ENCODE measurements at places on chromosomes 12 and 14.

DNA sequence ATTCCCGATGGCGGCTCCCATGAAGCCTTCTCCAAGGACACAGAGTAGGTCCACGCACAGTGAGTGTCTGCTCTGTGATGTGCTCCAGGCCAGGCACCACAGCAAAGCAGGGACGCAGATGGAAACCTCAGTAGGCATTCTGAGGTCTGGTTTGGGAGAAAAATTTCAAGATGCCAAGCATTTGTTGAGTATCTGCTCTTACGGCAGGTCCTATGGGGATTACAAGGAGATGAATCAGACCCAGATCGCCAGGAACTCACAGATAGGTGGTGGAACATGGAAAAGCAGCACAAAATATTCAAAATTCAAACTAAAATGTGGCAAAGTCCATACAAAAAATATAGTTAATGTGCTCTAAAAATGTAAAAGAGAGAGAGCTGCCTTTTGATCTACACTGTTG lies 684.9 kb upstream of the TMEM132C start:
- no peak for DNase-seq

DNA sequence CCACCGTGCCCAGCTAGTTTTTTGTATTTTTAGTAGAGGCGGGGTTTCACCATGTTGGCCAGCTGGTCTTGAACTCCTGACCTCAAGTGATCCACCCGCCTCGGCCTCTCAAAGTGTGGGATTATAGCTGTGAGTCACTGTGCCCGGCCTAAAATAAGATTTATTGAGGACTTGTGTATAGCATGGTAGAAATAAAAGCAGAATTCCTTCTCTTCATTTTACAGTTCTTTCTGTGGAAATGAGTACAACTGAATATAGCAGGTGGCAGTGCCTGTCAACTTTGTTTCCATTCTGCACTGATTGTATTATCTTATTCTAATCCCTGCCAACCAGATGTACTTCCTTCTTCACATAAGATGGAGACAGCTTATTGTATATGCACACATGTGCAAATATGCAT lies 41.0 kb downstream of the DIP2B start:
- DNase-seq = no peak

- no peak for DNase-seq
Measured at GRCh38 chr12:11763760-11764520, 114.5 kb downstream of the ETV6 start.

DNA sequence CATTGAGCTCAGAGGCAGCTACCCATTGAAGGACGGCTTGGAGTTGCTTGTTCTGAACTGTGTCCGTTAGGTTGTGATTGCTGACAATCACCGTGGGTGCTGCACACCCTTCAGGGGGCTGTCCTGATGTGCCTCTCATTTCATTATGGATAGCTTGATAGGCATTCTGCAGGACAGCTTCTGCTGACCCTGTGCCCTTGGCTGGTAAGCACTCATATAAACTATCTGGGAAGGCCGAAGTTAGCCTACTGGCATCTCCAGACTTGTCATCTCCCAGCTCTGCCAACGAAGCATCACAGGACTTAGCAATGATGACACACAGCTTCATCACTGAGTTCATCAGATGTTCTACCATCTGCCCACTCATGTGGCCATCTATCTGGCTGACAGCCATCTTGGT lies 22.3 kb downstream of the AKAP3 start:
- no peak for DNase-seq

DNA sequence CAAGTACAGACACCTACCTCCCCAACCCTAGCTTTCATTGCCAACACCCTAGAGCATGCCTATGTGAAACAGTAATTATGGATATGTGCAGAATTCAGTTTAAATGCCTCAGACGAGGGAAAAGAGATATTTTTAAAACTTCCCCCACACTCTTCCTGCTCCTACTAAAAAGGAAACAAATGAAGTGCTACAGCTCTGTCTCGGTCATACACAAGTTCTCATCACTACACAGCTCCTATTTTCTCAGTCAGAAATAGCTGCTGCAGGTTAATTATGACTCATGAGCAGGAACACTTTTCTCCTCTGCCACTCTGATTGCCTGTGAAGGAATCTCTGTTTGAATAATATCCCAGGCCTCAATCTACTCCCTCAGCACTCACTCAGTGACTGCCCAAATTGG lies 703.6 kb upstream of the FLRT2 start:
- no peak for DNase-seq

DNA sequence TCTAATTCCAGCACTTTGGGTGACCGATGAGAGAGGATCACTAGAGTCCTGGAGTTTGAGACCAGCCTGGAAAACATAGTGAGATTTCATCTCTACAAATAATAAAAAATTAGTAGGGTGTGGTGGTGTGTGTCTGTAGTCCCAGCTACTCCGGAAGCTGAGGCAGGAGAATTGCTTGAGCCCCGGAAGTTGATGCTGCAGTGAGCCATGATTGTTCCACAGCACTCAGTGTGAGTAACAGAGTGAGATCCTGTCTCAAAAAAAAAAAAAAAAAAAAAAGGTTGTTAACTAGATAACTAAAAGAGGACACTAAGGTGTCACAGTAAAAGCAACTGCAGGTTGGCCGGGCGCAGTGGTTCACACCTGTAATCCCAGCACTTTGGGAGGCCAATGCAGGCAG lies 121.3 kb upstream of the MAX start:
- no peak for DNase-seq

- no peak for DNase-seq
Measured at GRCh38 chr14:29608861-29609260, 318.8 kb downstream of the PRKD1 start.

GRCh38 chr12:108360487-108360886 lies 21.4 kb upstream of the CMKLR1 start:
- DNase-seq = no peak

GRCh38 chr14:92917041-92917940 lies 5.7 kb upstream of the CHGA start:
- DNase-seq = no peak

GRCh38 chr14:61372842-61373555 lies 51.6 kb downstream of the PRKCH start:
- no peak for DNase-seq

- no peak for DNase-seq
Measured at GRCh38 chr12:121538699-121539061, 42.1 kb downstream of the KDM2B start.

GRCh38 chr14:69620981-69621380 lies 9.6 kb downstream of the SUSD6 start:
- DNase-seq = no peak

DNA sequence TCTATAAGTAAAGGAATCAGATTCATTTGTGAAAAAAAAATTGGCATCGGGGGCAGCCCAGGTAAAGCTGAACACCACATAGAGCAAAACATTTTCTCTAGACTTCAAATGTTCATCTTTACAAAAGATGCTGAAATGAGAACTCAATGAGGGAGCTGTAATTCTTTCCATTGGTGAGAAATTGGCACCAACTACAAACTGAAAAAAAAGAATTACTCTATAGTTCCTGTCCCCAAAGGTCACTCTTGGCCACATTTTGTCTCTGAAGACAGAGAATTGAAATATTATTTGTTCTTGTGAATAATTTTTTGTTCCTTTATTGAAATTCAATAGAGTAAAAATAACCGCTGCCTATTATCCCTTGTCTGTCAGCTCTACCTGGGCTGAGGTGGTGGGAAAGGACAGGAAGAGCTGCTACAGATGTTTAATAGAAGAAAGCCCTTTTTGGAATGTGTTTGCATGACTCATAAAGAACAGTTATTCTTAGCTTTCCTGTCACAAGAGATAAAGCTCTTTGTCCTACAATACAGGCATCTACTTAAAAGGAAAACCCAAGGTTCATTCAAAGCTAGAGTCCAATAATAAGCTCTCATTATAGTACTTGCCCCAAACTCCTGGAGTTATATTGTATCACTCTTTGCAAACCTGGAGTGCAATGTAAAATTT lies 380.1 kb upstream of the KITLG start:
- no peak for DNase-seq

DNA sequence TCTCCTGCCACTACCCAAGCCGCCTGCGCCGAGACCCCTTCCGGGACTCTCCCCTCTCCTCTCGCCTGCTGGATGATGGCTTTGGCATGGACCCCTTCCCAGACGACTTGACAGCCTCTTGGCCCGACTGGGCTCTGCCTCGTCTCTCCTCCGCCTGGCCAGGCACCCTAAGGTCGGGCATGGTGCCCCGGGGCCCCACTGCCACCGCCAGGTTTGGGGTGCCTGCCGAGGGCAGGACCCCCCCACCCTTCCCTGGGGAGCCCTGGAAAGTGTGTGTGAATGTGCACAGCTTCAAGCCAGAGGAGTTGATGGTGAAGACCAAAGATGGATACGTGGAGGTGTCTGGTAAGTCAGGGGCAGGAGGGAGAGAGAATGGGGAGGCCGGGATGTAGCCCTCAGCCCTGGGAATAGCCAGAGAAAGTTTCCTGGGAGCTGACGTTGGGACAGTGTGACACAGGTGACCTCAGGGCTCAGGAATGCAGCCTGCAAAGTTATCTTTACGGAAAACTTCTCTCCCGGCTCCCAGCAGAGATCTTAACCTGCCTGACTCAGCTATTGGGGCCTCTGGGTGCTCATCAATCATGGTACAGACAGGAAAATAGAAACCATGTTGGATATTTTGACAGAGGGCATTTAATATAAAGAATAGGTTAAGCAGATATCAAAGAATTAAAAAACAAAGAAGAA lies 747 bp downstream of the HSPB8 start:
- no peak for DNase-seq

DNA sequence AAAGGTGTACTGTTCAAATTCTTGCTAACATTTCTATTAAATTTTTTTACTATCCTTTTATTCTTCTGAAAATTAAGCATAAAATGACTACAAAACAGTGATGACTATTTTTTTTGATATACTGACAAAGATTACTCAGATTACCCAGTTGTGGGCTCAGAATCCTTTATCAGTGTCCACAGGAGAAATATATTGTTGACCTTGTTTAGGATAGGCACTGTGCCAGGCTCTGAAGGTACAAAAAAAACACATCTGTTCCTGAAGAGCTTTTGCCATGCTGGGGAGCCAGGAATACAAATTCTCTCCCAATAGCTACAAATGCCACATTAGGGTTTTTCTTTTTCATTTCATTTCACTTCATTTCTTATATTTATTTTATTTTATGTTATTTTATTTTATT lies 26.9 kb upstream of the GCH1 start:
- no peak for DNase-seq

DNA sequence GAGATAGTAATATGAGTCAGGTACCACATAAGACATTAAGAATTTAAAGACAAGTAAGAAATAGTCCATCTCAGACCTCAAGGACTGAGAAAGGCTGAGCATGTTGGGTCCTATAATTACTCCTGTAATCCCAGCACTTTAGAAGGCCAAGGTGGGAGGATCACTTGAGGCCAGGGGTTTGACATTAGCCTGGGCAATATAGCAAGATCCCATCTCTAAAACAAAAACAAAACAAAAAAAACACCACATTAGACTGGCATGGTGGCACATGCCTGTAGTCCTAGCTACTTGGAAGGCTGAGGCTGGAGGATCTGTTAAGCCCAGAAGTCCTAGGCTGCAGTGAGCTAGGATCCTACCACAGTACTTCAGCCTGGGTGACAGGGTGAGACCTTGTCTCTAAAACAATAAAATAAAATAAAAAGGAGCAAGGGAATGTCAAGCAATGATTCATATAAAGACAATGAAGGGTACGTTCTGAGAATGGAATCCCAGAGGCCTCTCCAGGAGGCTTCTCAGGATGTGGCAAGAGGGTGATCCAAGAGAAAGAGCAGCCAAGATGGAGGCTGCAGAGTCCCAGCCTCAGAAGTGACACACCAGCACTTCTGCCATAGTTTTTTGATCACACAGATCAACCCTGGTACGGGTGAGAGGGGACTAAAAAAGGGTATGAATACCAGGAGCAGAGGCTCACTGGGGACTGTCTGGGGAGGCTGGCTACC lies 206.4 kb downstream of the CRADD start:
- no peak for DNase-seq

- no peak for DNase-seq
Measured at GRCh38 chr12:106288494-106289195, 13.9 kb upstream of the TCP11L2 start.

GRCh38 chr14:56318393-56319115 lies 200.3 kb downstream of the PELI2 start:
- DNase-seq = no peak

- DNase-seq = no peak
Measured at GRCh38 chr14:34436960-34437728, 24.9 kb downstream of the SPTSSA start.

DNA sequence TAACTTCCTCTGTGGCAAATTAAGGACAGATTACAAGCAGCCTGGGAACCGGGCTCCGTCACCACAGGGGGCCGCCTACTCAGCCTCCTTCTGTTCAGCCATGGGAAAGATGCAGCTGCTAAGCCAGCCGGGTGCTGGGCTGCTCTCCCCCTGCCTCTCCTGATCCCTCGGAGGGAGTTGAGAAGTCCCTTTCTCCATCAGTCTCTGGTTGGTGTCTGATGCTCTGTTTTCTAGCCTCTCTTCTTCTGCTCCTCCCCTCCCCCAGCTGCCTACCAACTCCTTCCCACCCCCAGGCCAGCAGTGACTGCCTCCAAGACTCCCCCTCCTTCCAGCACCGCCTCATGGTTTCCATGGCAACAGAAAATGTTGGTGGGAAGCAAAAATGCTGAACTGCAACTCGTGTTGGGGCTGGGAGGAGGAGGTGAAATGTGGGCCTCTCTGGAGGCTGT lies 486.7 kb downstream of the APAF1 start:
- DNase-seq = no peak

- no peak for DNase-seq
Measured at GRCh38 chr12:131784909-131785762, 43.1 kb upstream of the MMP17 start.

GRCh38 chr14:81412779-81413178 lies 12.7 kb upstream of the STON2 start:
- DNase-seq = no peak

GRCh38 chr12:15209782-15210181 lies 11.4 kb downstream of the RERG start:
- DNase-seq = no peak

DNA sequence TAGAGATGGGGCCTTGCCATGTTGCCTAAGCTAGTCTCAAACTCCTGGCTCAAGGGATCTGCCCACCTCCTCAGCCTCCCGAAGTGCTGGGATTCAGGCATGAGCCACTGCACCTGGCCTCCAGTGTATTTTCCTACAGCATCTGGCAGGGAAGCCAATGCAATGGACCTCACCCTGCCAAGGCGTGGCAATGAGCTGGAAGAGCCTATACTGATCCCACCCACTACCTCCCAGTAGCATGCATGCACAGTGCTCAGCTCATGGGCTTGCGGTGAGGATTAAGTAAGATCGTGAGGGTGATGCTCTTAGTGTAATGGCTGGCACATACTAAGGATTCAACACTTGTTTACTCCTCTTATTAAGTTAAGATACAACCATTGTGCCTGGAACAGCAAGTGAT lies 69.7 kb downstream of the PHLDA1 start:
- no peak for DNase-seq

GRCh38 chr12:85476756-85477155 lies 196.7 kb downstream of the ALX1 start:
- no peak for DNase-seq

DNA sequence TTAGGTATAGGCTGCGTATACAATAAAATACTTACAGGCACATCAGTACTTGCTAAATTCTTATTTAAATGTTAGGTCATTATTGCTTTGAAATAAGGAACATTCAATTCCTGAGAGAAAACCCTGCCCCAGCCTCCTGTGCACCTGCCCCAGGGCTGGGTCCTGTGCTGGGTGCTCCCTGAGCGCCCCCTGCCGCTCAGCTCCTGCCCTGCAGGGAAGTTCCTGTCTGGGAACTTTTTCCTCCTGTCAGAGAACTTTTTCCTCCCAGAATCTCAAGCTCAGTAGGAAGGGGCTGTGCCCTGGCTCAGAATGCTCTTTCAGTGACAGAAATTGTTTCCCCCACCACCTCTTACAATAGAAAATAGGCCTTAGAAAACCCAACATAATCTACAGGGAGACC lies 751.1 kb downstream of the TMEM121 start:
- no peak for DNase-seq

- DNase-seq = no peak
Measured at GRCh38 chr12:10374624-10375018, 15.2 kb downstream of the KLRK1 start.

Data from GM19239 (cell line).